Fibroblast of upper back skin (primary cell): ENCODE measurements at places on chromosomes 6 and 20.

- DNase-seq, result peak; percentile 53
Observed at GRCh38 chr6:39791311-39791710, 865 bp upstream of the DAAM2 start.

GRCh38 chr6:130643361-130643760, 183.8 kb upstream of the SMLR1 start:
- DNase-seq, result no peak

- no peak for DNase-seq
Observed at GRCh38 chr20:25459111-25459830, 51.8 kb downstream of the GINS1 start.

- no peak for DNase-seq
Observed at GRCh38 chr6:167237438-167238145, 53.5 kb upstream of the UNC93A start.

DNA sequence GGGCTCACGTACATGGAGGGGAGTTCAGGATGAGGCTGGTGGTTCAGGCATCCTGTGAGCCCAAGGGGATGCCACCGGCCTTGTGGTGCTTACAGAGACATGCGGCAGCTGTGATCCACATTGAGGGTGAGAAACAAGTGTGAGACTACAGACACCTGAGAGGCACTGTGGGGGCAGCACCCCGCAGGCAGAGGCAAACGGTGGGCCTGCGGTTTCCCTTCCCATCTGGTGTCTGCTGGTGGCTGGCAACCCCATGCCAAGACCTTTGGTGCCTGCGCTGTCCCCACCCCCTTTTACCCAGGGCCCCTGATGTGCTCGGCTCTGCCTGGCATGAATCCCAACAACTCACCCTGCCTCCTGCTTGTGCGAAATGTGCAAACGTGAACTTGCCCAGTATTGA, 42.0 kb downstream of the ERMARD start:
- DNase-seq, result no peak

DNA sequence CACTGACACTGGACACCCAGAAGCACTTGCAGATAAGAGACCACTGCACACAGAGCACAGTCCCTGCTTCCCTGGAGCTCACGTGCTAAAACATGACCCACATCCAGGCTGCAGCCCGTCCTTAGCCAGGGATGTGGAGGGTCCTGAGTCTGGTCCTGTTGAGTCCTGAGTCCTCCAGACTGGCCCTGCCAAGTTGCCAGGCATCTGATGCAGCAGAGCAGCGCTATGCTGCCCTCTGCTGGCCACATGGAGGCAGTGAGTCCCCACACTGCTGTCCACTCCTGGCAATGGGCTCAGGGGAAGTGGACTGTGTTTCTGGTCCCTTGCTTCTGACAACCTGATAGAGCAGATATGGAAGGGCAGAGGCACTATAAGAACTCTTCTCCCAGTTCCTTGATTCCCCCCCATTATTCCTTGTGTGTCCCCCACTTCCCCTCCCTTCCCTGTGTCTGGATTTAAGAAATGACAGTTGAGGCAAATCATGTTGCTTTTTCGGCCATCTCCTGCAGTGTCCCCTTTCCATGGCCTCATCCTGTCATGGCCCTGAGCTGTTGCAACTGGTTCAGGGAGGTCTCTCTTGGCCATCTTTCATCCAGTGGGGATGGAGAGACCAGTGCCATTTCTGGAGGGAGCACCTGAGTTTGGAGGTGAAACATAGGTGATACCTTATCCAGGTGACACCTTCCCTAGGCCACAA, 86.0 kb downstream of the DHX35 start:
- DNase-seq, result peak; percentile 74

DNA sequence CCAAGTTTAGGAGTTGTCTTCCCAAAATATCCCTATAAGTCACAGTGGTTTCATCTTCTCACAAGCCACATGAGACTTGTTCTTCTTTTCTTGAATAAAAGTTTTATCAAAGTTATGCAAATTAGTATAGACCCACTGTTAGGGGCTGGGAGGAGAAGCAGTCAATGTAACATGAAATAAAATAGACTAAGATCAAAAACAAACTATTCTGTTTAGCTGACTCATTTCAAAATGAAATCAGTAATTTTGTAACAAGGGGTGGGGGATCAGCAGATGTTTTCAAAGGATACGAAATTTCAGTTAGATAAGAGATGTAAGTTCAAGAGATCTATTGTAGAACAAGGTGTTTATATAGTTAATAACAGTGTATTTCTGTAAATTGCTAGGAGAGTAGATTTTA, 339.6 kb upstream of the PRDM1 start:
- DNase-seq, result no peak

GRCh38 chr20:45283551-45284057, 23.0 kb upstream of the RBPJL start:
- DNase-seq, result no peak

- peak; percentile 85 for DNase-seq
Observed at GRCh38 chr20:39607141-39607540, 645.0 kb downstream of the DHX35 start.

DNA sequence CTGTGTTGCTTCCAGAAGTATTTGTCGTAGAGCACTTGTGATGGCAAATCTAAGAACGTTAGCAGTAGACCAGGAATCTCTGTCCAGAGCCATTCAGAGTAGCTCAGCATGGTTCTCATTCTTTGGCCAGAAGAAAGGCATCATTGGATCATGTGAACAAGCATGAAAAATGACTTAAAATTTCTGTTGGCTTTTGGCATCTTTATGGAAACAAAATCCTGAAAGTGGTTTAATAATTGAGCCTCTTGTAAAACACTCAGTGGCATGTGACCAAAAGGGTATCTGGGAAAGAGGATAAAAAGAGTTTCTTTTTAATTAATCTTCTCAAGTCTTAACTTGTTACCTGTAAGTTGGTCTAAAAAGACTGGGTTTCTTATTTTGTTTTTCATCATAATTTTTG, 55.2 kb downstream of the PTPN1 start:
- DNase-seq, result no peak

- DNase-seq, result peak; percentile 63
Observed at GRCh38 chr6:169087443-169088041, 166.1 kb downstream of the THBS2 start.

DNA sequence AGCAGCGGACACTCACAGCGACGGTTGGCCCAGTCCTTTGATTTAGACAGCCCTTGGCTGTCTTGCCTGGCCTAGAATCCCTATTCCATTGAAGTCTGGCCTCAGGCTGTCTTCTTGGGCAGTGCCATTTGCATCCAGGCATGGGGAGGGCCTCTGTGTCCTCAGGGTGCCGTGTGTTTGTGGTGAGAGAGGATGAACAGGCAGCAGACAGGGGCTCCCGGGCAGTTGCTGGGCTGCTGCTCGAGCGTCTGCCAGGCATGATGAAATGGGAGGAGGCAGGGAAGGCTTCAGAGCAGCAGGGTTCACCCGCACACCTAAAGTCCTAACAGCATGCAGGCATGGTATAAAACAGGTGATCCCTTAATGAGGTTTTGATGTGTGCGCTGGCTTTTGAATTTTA, 126.9 kb downstream of the SOBP start:
- DNase-seq, result no peak

DNA sequence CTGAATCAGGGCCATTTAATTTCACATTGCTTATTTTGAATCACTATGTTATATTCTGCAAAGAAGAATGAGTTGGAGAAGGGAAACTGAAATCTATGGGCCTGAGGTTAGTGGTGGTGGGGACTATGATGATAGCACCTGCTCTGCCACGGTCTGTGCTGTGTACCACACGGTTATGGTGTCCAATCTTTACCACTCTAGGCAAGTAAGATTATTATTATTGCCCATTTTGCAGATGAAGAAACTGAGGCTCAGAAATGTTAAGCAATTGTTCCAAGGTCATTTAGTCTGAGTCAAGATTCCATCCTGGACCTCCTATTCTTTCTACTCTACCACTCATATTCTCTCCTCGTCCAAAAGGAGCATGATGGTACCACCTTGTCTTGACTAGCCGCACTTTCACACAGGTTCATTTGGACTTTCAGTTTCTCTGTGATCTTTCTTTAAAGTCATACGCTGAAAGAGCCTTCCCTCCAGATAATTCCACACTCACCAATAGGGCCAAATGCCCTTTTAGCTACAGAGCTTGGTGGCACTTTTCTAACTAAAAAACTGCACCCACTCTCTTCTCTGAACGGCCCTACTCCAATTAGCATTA, 56.2 kb downstream of the GFOD1 start:
- no peak for DNase-seq

DNA sequence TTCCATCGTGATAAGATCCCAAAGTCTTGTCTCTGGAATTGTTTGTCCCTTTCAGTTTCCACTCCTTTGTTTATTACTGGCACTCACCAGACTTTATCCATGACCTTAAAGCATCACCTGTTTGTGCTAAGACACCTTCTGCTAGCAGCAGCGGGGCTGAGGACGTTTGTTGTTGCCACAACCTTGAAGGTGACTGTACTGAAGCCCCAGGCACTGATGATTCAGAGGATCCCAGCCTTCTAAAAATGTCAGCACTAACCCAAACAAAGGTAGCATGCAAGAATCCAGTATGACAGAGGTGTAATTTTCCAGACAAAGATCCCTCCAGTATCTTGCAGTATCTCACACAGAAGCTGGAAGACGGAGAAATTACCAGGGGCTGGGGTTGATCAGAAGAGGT, 28.9 kb upstream of the SMIM8 start:
- DNase-seq, result no peak

GRCh38 chr6:167665698-167666330, 160.9 kb upstream of the AFDN start:
- no peak for DNase-seq

GRCh38 chr6:1383729-1384548, 5.4 kb upstream of the FOXF2 start:
- no peak for DNase-seq

GRCh38 chr6:39815356-39815755, 23.2 kb downstream of the DAAM2 start:
- DNase-seq, result no peak

DNA sequence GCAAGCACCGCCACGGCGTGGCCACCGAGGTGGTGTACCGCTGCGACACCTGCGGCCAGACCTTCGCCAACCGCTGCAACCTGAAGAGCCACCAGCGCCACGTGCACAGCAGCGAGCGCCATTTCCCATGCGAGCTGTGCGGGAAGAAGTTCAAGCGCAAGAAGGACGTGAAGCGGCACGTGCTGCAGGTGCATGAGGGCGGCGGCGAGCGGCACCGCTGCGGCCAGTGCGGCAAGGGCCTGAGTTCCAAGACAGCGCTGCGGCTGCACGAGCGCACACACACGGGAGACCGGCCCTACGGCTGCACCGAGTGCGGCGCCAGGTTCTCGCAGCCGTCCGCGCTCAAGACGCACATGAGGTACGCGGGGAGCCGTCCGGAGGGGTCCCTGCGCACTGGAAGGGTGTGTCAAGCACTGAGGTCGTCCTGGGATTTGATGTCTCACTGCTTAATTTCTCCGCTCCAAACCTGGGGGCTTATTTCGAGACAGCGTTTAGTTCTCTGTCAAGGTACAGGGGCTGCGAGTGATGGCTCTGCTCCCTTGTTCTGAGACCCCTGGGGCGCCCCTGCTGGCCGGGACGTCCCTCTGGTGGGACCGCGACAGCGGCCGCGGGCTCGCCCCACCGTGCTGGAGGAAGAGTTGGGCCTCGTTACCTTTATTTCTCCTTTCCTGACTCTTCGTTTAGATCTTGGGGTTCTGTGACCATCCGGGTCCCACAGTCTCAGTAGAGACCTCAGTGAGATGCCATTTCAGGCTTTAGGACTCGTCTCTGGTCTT, 3.6 kb downstream of the GZF1 start:
- no peak for DNase-seq

DNA sequence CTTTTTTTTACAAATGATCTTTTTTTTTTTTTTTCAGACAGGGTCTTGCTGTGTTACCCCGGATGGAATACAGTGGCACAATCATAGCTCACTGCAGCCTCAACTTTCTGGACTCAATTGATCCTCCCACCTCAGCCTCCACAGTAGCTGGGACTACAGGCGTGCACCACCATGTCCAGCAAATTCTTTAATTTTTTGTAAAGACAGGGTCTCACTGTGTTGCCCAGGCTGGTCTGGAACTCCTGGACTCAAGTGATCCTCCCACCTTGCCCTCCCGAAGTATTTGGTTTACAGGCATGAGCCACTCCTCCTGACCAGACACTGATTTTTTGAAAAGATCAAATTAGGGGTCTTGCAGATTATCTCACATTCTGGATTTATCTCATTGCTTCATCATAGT, 11.0 kb upstream of the MYBL2 start:
- DNase-seq, result no peak

- DNase-seq, result peak; percentile 73
Observed at GRCh38 chr6:43723737-43724295, 36.2 kb upstream of the MRPS18A start.

- DNase-seq, result peak; percentile 79
Observed at GRCh38 chr20:63273635-63274380, 1.2 kb downstream of the ARFGAP1 start.

DNA sequence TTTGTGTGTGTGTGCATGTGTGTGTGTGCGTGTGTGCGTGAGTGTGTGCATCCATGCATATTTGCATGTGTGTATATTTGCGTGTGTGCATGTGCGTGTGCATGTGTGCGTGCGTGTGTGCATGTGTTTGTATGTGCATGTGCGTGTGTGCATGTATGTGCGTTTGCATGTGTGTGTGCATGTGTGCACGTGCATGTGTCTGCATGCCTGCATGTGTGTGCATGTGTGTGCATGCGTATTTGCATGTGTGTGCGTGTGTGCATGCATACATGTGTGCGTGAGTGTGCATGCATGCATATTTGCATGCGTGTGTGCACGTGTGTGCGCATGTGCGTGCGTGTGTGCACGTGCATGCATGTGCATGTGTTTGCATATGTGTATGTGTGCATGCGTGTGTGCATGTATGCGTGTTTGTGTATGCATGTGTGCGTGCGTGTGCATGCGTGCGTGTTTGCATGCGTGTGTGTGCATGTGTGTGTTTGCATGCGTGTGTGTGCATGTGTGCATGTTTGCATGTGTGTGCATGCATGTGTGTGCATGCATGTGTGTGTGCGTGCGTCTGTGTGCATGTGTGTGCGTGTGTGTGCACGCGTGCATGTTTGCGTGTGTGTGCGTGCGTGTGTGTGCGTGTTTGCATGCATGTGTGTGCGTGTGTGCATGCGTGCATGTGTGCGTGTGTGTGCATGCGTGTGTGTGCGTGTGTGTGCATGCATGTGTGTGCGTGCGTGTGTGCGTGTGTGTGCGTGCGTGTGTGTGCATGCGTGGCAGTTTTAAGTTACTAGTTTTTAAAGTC, 57.7 kb upstream of the SMOC2 start:
- no peak for DNase-seq

DNA sequence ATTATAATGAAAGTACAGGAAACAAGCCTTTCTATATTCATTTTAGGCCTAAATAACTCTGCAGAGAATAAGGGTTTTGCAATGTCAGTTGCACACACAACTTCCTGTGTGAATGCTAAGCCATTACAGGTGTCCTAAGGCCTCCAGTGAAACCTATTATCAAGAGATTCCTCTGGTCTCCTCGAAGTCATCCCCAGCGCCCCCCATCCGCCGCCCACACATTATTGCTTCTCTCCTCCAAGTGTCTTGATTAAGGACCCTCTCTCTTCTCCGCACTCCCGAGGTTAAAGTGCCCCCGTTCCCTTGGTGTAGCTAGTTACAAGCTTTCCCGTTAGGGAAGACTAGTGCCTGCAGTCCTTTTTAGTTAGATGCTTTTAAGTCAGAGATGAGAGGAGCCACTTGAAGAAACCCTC, 1.3 kb downstream of the HIVEP2 start:
- peak; percentile 19 for DNase-seq

- no peak for DNase-seq
Observed at GRCh38 chr6:5986861-5987260, 19.9 kb downstream of the NRN1 start.
